ENCODE measurements at places on chromosomes 3 and 15. TPM values are rescaled to one million over a fixed set of nuclear protein-coding genes. Genes with fewer than 3 reads are reported as not detected.

DNA sequence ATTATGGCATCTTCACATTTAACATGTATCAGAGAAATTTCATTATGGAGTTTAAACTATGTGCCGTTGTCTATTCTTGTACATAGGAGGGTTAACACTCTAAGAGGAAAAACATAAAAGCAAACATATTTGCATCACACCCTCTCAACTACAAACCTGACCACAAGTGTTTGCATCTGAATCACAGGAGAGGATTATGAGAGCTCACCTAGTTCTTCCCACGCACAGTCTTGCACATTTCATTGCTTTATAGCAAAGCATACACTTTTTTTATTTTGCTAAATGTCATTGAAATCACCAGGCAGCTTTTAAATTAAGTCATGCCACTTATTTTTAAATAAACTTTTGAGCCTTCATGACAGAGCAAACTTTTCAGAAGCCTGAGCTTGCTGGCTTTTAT lies 12.5 kb downstream of the TRAT1 start:
- no peak for DNase-seq

GRCh38 chr3:152459118-152459515 lies 190.4 kb downstream of the MBNL1 start:
- DNase-seq = no peak

DNA sequence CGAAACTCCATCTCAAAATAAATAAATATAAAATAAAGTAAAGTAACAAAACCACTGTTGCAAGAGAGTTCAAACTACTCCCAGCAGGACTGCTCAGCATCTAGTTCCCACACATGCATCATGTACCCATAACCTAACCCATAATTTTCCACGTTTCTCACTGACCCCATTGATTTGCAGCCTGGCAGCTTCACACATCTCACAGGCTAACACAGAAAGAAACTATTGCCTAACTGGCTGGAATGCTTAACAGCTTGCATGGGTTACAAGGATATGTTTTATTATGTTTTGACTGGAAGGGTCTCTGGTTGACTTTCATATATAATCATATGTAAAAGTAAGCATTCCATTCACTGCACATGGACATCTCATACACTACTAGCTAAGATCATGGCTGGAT lies 55.6 kb upstream of the TBC1D23 start:
- no peak for DNase-seq

- no peak for DNase-seq
These were observed 10.5 kb upstream of the SLITRK3 start for GRCh38 chr3:165206454-165207266.

DNA sequence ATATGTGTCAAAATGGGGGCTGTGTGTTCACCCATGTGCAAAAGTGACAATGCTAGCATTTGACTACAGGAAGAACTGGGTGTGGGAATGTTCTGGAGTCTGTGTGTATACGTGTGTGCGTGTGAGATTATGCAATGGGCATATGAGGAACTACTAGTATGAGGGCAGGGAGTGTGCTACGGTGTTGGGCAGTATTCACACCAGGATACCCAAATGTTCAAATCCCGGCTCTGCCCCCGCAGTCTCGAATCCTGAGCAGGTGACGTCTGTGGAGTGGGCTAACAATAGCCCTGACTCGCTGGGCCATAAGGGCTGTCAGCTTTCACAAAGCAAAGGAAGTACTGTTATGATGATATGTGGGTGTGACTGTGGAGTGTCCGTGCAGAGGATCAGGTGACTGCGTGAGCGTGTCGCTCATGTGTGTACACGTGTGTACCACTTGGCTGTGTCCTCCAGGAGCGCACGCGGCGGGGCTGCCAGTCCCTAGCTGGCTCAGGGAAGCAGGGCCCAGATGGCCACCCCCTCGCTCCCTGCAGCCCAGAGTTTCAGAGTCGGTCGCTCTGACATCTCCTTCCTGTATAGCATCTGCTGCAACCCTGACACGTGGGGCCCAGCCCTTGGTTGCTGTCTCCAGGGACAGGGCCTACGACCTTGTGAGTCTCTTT lies 27.2 kb downstream of the IQSEC1 start:
- DNase-seq = no peak

- DNase-seq = no peak
These were observed 482.4 kb upstream of the DPPA4 start for GRCh38 chr3:109819734-109820133.

Gene UMPS
- 13.3 TPM for total RNA-seq

DNA sequence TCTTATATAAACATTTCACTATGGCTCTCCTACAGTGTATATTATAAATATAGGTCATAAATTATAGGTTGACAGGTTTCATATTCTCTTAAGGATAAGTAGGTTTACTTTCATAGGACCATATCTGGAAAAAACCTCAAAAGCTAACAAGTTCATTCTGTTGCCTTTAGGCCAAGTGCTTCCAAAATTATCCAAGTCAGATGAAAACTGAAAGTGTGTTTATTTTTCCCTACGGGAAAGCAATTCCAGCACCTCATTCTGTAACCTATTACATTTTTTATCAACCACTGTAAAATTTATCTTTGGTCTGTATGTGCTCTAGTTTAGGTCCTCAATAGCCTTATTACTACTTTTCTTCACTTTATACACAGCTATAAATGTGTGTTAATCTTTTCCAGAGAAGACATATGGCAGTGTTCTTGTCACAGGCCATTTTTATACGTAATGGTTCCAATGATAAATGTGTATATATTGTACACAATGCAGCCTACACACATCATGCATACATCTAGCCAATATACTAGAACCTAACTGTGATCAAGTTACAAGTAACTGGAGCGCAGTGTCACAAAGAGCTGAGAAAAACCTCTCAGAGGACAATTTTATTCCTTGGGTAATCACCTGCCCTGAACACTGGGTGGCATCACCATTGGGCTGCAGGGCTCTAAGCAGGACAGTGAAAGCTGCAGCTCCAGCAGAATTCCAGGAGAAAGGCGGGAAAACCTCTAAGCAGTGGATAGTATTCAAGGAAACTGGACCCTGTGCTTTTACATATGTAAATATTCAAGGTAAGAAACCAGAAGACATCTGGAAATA lies 251.3 kb downstream of the CTNNB1 start:
- no peak for DNase-seq

GRCh38 chr3:109687626-109688025 lies 350.3 kb upstream of the DPPA4 start:
- no peak for DNase-seq

All from vagina (tissue), 2 donors.